ENCODE measurements at places on chromosomes 13 and 19. TPM values are rescaled to one million over a fixed set of nuclear protein-coding genes. Genes with fewer than 3 reads are reported as not detected.

The PGLYRP2 gene
- total RNA-seq: not detected

The LENG9 gene
- total RNA-seq: 8.2 TPM

The IZUMO2 gene
- total RNA-seq: not detected

The CIC gene
- total RNA-seq: 52.2 TPM

The MBD3L2 gene
- not detected for total RNA-seq

The FLT3 gene
- total RNA-seq: not detected

The CRB3 gene
- 23.8 TPM for total RNA-seq

The PCDH8 gene
- not detected for total RNA-seq

The LRRC63 gene
- not detected for total RNA-seq

The PLK5 gene
- total RNA-seq: not detected

The TNNT1 gene
- total RNA-seq: 145 TPM

The SLITRK6 gene
- 3.4 TPM for total RNA-seq

The DCLK1 gene
- total RNA-seq: not detected

The KCNN4 gene
- total RNA-seq: 9.2 TPM

The ZNF570 gene
- 2.8 TPM for total RNA-seq

The CAPN12 gene
- 9.0 TPM for total RNA-seq

The SYNGR4 gene
- total RNA-seq: not detected

The ZNF560 gene
- total RNA-seq: 0.16 TPM

The TRMT1 gene
- 40.1 TPM for total RNA-seq

The ELSPBP1 gene
- total RNA-seq: not detected

The PEG3 gene
- 0.65 TPM for total RNA-seq

The ATXN8OS gene
- total RNA-seq: not detected

The CEACAM7 gene
- not detected for total RNA-seq

The CADM4 gene
- 6.8 TPM for total RNA-seq

The ZNF610 gene
- total RNA-seq: 2.6 TPM

The EHD2 gene
- total RNA-seq: 117 TPM

The KIR2DL4 gene
- not detected for total RNA-seq

The SIRT2 gene
- 64.2 TPM for total RNA-seq

The SULT2A1 gene
- total RNA-seq: not detected

The FXYD7 gene
- not detected for total RNA-seq

The ATP8B3 gene
- total RNA-seq: 1.6 TPM

The RDH8 gene
- not detected for total RNA-seq
